Activated naive CD8-positive, alpha-beta T cell treated with anti-CD3 and anti-CD28 coated beads, Interleukin-2, amount 50 U/mL, for 24 hours (primary cell): ENCODE measurements at places on chromosomes 13 and 19.

DNA sequence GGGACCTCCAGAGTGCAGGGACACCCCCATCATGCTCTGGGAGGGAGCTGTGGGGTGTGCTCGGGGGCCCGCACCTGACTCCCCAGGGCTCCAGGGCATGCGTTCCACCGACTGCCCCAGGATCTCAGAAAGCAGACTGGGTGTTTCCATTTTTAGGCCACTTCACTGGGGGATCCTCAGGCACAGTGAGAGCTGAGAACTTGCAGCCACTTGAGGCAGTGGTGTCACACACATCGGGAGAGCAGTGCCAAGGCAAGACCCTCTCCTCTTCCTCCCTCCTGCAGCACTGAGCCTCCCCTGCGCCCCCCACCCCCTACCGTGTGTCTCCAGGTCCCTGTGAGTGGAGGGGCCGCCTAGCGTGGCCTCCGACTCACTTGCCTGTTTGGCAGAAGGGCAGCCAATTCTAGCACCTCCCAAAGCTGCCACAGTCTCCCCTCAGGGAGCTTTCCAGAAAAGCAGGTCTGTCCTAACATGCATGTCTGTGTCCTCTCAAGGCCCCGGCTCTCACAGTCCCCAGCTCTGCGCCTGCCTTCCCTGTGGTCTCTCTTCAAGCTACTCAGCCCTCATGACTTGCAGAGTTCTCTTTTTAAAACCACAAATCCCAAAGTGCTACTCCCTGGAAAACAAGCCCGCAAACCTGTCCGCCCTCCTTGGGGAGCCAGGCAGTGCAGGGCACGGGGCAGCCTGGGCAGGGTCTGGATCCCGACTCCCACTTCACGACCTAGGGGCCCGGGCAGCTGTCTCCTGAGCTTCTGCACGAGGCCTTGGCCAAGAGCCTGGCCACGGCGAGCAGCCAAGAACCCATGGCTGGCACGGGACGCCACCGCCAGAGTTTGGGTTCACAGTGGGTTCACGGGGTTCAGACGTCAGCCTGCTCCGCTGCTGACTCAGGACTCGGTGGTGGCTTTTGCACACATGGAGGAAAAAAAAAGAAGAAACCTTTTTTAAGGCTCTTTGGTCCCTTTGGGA is 94.1 kb downstream of the STK24 start:
- DNase-seq: peak; percentile 25

DNA sequence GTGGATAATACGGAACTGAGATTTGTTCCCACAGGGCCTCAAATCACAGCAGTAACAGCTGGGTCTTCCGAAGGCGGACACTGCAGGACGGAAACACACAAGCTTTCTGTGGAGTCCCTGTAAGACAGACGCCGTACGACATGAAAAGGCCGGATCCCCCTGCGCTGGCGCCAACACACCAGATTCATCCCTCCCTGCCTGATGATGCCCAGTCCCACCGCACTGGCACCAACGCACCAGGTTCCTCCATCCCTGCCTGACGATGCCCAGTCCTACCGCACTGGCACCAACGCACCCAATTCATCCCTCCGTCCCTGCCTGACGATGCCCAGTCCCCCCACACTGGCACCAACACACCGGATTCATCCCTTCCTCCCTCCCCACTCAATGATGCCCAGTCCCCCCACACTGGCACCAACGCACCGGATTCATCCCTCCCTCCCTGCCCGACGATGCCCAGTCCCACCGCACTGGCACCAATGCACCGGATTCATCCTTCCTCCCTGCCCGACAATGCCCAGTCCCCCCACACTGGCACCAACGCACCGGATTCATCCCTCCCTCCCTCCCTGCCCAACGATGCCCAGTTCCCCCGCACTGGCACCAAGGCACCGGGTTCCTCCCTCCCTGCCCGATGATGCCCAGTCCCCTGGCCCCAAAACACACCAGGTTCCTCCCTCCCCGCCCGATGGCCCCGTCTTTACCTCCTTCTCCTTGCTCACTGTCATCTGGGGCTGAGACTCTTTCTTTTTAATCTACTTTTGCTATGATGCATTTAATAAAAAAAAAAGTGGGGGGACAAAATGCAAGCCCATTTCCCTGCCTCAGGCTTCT is 55.1 kb downstream of the RASA3 start:
- DNase-seq: no peak

GRCh38 chr19:57841122-57841763 is 8.4 kb upstream of the ZNF587 start:
- DNase-seq: no peak

DNA sequence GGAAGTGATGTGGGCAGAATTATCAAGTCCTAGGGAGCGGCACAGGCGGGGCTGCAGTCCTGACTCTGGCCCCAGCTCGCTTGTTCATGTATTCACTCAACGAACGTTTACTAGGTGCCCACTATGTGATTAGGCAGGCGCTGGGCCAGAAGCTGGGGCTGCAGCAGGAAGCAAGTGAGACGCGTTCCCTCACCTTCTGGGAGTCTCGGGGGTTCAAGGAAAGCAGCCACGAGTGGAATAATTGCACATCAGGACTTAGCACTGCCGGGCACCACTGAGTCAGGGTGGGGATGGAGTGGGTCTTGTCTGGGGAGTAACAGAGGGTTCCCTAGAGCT is 2.5 kb upstream of the LMTK3 start:
- DNase-seq: no peak

DNA sequence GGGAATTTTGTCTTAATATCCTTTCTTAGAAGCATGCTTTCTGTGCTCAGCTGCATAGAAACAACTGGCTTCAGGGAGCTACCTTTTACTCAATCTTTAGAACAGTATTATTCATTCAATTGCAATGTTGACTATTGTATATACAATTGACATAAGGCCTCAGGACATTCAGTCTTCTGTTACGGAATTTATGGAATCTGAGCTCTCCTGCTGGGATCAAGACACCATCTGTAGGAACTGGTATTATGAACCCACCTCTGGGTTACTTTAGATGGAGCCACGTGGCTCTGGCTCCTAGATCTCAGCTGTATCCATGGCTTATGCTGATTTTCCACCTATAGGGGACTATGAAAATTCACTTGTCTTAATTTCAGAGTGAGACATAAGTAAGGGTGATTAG is 716.2 kb upstream of the GPC6 start:
- DNase-seq: no peak

GRCh38 chr19:27955485-27956480 is 1257.2 kb downstream of the UQCRFS1 start:
- no peak for DNase-seq

DNA sequence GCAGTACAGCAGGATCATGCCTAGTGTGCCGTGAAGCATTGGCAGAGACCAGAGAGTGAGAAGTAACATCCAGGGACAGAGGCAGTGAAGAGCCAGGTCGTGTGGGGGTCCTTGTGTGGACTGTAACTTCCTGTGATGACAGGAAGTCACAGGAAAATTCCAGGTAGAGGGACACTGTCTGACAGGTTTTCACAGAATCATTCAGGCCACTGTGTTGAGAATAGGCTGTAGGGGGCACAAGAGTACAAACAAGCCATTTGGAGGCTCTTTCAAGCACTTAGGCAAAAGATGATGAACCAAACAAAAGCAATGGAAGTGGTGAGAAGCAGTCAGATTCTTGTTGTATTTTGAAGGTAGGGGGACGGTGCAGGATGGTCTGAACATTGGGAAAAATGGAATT is 46.4 kb downstream of the N4BP2L1 start:
- no peak for DNase-seq

GRCh38 chr19:2491130-2491801 is 15.3 kb downstream of the GADD45B start:
- DNase-seq: no peak

GRCh38 chr13:110372676-110373075 is 65.6 kb downstream of the COL4A2 start:
- DNase-seq: no peak

- DNase-seq: no peak
These were observed 958.4 kb upstream of the SLC10A2 start for GRCh38 chr13:104024416-104025170.

DNA sequence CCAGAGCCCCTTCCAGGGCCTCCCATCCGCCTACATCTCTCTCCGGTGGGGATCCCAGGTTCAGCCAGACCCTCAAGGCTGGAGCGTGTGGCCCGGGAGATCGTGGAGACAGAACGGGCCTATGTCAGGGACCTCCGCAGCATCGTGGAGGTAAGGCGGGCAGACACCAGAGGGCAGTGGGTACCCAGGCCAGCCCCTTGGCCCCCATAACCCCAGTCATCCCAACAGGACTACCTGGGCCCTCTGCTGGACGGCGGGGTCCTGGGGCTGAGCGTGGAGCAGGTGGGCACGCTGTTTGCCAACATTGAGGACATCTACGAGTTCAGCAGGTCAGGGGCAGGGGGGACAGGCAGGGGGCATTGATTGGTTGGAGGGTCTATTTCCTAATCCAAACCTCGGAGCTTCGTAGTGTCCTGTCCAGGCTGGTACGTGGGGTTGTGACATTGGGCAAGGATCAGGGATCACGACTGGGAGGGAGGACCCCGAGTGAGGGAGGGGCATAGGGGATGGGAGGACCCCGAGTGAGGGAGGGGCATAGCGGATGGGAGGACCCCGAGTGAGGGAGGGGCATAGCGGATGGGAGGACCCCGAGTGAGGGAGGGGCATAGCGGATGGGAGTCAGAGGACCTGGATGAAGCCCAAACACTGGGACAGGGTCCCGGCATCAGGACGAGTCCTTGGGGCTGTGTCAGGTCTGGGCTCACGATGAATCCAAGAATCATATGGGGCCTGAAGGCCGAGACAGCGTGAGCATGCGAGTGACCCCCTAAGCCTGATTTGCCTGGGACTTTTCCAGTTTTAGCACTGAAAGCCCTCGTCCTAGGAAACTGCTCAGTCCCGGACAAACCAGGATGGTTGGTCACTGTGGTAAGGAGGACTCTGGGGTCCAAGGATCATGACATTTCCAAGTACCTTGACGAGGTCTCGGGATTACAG is 2.9 kb downstream of the PLEKHG2 start:
- DNase-seq: no peak

GRCh38 chr19:17394891-17395415 is 957 bp upstream of the CCDC194 start:
- peak; percentile 87 for DNase-seq

DNA sequence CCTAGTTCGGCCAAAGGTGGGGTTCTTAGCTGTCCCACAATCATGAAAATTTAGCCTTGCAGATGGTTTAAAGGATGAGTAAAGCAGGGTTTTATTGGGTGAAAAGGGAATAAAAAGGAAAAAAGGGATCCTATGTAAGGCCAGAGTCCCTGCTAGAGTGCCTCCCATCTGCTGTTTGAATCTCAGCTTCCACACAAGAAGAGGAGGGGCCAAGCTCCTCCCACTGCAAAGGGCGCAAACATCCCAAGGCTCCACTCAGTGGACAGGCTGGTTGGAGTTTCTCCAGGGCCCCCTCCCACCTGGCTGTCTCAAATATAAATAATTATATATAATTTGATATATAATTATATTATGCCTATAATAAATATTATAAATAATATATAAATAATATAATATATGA is 1272.1 kb upstream of the PCDH20 start:
- DNase-seq: no peak

DNA sequence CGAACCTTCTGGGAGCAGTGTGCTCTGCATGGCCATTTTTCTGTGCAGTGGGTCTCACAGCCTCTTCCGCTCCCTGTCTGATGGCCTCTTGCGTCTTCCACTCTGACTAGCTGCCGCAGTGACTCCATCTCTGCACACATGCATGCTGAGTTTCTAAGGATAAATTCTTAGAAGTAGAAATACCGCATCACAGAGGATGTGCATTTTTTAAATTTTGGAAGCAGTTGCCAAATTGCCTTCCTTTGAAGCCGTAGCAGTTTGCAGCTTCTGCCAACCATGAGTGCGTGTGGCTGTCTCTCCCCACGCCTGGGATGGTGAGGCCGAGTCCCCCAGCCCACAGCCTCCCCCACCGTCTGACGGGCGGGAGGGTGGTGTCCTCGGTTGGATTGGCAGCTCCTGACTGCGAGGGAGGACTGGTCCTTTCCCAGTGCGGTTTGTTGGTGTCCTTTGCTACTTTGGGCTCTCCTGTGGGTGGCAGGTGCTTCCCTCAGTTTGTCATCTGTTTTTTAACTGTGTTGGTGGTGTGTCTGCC is 9.8 kb downstream of the FZR1 start:
- no peak for DNase-seq

- no peak for DNase-seq
These were observed 37.0 kb upstream of the EEF1AKMT1 start for GRCh38 chr13:20810808-20811207.

DNA sequence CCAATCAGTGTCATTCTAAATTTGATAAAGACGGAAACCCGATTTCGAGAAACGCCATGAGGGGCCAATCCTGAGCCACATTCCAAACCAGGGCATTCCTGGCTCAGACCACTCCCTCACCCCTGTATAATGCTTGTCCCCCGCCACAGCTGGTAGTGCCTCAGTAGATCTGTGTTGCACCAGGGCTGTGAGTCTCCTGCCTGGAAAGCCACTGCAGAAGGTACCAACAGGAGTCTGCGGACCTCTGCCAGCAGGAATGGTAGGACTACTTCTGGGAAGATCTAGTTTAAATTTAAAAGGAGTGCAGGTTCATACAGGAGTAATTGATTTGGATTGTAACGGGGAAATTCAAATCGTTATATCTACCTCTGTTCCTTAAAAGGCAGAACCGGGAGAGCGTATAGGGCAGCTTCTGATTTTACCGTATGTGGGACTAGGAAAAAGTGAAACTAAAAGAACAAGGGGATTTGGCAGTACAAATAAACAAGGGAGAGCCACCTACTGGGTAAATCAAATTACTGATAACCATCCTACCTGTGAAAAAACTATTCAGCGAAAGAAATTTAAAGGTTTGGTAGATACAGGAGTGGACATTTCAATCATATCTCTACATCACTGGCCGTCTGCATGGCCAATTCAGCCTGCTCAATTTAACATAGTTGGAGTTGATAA is 20.8 kb upstream of the ZNF266 start:
- DNase-seq: no peak

DNA sequence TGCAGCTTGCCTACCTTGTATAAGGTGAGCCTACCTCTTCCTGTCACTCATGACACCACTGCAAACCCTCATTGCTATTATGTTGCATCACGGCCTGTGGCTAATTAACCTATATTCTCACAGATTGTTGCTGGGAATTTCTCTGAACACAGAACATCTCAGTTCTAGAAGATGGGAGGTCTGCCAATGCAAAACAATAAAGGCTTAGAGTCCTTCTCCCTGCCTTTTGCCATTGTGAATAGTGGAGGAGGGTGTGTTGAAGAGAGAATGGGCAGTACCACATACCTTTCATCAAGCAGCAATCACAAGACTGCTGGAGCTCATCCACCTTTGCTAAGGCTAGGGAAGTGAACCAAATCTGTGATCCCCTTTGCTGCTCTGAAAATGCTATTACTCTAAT is 34.4 kb downstream of the WDFY2 start:
- no peak for DNase-seq

DNA sequence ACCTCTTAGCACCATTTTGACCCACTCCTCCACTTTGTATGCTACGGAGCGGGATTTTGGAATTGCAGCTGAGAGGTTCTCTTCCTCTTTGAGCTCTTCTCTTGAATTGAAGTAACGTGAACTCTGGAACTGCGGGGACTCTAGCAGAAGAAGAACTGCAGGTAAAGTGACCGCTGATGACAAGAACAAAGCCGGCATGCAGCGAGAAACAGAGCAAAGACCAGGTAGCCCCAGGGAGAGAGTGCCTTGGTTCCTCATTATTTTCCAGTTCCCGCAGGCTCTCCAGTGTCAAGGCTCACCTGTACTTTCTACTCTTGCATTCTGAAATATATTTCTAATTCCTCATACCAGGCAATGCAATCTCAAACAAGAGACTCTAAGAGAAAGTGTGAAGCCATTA is 260.3 kb upstream of the GPC6 start:
- DNase-seq: no peak
